ENCODE measurements at places on chromosomes 2 and 18.

- DNase-seq: no peak
Observed at GRCh38 chr2:28726177-28726576, 25.5 kb upstream of the PPP1CB start.

DNA sequence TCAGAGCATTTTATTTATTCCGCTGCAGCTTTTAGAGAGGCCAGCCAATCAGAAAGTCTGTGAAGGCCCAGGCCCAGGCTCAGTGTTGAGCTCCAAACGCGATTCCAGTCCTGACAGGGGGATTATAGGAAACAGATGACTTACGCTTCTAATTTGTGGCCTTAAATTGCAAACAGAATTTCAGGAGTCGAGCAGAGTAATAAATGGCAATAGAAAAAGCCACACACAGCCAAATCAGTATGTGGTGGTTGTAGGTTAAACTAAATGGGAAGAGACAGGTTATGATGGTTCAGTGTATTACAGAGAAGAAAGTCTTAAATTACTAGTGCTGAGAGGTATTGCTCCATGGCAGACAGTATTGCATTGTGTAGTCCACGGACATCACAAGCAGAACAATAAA is 131.0 kb upstream of the ZEB2 start:
- no peak for DNase-seq

DNA sequence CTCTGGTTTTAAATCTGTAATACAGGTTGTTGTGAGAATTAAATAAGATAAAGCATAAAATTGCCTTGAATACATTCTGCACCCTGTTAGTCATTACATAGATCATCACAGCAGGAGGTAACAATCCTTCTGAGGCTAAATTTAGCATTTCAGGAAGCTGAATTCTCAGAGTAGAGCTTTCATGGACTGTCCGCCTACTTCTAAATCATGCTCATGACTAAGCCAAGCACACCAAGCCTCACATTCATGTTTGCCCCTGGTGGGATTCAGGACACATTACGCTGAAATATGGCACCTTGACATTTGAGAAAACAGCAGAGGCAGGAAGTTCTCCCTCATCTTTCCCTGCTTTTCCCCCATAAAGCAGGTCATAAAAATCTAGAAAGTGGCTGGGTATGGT is 16.6 kb upstream of the PIK3C3 start:
- no peak for DNase-seq

DNA sequence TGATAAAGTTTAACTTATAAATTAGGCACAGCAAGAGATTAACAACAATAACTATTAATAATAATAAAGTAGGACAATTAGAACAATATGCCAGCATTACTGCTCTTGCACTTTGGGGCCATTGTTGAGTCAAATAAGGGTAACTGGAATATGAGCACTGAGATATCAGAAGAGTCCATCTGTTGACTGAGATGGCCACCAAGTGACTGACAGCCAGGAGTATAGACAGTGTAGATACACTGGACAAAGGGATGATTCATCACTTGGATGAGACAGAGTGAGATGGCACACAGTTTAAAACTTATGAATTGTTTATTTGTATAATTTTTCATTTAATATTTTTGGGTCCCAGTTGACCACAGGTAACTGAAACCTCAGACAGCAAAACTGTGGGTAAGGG is 20.0 kb downstream of the NAB1 start:
- no peak for DNase-seq

- DNase-seq: no peak
Observed at GRCh38 chr18:68083131-68083530, 566.6 kb upstream of the DSEL start.

DNA sequence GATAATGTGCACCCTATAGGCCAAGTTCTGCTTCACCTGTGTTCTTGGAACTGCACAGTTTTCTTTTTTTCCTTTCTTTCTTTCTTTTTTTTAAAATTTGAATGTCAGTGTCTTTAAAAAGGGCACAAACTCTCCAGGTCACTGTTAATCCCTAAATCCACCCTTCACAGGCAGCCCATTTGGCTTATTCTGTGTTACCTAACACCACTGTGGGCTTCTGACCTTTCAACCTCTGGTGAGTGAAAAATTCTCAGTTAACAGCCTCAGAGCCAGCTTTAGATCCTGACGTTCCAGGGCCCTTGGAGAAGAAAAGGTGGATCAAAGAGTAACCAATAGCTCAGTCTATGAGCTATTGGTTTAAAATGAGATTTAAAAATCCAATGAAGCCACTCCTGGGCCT is 6.8 kb upstream of the CETN1 start:
- no peak for DNase-seq

- no peak for DNase-seq
Observed at GRCh38 chr18:2237706-2238105, 333.6 kb downstream of the METTL4 start.

DNA sequence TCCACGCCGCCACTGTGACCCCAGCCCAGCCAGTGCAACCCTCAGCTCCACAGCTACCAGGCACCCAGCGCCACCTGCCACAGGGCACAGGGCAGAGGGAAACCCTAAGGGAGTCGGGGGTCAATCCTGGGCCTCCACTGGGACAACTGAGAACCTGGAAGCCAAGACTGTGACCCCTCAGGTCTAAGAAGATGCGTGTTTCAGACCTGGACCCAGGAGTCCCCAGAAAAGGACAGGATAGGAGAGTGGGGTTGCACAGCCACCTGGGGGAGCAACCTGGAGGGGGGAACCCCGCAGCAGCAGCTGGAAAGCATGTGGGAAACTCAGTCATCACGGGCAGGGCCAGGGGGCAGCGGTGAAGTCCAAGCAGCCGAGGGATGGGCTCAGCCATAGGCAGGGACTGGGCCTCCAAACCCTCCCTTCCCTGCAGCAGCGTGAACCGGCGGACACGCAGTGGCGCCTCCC is 4.1 kb downstream of the ESPNL start:
- no peak for DNase-seq

DNA sequence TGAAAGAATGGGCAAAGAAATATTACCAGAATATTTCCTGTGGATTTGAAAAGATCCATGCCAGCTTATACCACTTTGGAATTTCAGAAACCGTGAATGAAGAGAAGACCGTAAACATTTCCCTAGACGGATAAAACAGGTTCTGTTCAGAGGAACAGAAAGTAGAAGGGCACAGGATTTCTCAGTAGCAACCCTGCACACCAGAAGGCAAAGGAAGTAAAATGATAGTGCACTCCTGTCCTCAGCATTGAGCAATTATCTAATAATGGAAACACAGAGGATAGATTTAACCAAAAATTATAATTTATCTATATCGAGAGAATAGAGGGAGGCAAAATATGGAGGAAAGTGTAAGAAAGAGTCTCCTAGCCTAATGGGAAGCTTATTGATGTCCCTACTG is 87.0 kb upstream of the ITGA6 start:
- no peak for DNase-seq

- DNase-seq: no peak
Observed at GRCh38 chr2:205034034-205034433, 488.8 kb downstream of the PARD3B start.

DNA sequence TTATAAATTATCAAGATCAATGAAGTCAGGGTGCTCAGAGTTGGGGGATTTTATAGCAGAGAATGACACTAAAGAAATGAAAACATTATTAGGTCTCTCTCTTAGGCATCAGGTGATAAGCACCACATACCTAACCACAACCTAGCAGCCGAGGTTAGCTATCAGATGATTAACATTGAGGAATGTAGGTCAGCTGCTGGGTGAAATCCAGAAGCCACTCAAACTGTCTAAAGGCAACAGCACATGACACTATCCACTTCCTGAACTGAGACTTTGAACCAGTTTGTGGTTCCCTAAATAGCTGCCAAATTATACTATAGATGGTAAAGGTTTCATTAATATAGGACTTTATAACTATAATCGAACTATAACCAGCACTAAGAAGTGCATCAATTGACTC is 4.7 kb downstream of the EPG5 start:
- DNase-seq: no peak

GRCh38 chr2:70141902-70142589 is 48.8 kb downstream of the C2orf42 start:
- peak; percentile 61 for DNase-seq

DNA sequence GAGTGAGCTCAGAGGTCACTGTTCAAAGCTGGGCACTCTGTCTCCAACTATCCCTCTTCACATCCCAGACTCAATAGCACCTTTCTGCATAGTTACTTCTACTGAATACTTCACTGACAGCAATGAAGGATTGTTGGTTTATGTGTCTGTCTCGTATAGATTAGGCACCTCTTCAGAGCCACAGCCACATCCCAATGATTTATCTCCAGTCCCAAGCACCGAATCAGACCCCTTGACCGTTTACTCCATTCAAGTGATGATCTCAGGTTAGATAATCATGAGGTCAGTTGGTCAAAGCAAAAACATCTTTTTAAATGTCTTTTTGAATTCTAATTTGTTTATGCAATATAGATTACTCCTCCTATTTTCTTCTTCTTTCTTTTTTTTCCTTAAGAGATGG is 14.7 kb downstream of the NEDD4L start:
- no peak for DNase-seq

DNA sequence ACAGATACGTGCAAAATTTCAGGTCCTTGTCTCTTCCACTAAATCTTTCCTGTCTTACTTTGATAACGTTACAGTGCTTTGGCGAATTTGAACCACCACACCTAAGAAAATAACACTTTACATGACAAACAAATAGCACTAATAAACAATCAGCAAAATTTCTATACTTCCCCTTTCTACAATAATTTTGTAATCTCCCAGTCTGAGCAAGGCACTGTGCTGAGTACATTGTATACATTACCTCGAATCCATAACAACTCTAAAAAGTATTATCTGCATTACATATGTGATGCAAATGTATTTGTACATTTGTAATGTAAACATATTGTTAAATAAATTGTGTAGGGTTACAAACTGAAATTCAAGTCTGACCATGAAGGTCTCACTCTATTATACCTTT is 49.9 kb downstream of the RTN4 start:
- DNase-seq: no peak

GRCh38 chr2:85613717-85614515 is 2.0 kb upstream of the C2orf68 start:
- DNase-seq: no peak

DNA sequence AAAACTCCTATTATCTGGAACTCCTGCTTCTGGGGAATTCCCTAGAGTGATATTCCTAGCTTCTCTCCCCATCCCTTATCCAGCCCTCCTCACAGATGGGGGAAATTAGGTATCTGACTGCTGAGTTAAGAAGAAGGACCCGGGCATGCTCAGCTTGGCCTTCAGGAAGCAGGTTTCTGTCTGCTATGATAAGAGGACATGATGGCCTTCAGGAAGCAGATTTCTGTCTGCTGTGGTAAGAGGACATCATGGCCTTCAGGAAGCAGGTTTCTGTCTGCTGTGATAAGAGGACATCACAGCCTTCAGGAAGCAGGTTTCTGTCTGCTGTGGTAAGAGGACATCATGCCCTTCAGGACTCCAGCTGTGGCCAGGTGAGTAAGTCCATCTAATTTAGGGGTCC is 65.2 kb downstream of the PLEKHM3 start:
- no peak for DNase-seq

GRCh38 chr18:71995904-71996465 is 548.2 kb downstream of the CBLN2 start:
- no peak for DNase-seq

GRCh38 chr2:145040433-145040832 is 520.5 kb upstream of the ZEB2 start:
- DNase-seq: no peak

- DNase-seq: no peak
Observed at GRCh38 chr2:18406219-18406618, 154.2 kb downstream of the RDH14 start.

DNA sequence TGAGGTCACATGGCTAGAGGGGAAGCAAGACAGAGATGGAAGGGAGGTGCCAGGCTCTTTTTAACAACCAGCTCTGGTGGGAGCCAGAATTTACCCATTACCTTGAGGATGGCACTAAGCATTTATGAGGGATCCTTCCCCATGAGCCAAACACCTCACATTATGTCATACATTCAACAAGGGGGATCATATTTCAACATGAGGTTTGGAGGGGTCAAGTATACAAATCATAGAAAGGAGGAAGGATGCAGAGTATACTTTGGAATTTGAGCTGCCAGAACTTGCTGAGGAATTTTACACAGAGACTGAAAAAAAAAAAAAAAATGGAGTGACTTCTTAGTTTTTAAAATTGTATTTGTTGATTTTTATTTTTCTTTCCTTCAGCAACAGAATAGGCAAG is 891.4 kb downstream of the CCDC85A start:
- no peak for DNase-seq

GRCh38 chr2:199195927-199196502 is 261.7 kb downstream of the SATB2 start:
- DNase-seq: no peak

DNA sequence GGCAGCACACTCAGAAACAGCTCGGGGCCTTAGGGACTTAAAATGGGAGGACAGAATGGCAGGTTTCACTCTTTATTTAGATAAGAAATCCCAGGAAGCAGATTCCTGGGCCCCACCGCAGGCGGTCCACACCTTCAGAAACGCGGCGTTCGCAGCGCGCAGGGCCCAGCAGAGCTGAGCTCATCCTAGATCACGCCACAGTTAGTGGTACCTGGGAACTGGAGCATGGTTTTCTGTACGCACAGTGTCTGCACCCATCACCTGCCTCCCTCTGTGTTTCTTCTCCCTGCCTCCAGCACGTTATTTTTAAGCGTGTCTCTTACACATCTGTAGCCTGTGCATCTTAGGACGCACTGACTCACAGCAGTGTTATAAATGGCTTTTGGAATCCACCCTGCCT is 242.1 kb downstream of the ALPK2 start:
- DNase-seq: no peak

- no peak for DNase-seq
Observed at GRCh38 chr18:5429681-5430080, 114.1 kb downstream of the EPB41L3 start.

DNA sequence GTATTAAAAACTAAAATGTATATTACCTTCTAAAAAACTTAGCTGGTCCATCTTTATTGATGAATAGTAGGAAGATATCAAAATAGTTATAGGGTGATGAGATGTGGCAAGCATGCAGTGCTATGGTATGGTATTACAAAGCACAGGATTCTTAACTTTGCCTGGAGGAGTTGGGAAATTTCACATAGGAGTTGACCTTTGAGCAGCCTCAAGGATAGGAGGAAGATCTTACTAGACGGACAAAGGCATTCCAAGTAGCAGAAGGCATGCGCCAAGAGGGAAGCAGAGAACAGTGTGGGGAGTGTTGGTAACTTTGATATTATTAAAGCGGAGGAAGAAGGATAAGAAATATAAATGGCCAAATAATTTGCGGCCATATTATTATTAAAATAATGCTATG is 60.0 kb downstream of the TTC21B start:
- DNase-seq: no peak

DNA sequence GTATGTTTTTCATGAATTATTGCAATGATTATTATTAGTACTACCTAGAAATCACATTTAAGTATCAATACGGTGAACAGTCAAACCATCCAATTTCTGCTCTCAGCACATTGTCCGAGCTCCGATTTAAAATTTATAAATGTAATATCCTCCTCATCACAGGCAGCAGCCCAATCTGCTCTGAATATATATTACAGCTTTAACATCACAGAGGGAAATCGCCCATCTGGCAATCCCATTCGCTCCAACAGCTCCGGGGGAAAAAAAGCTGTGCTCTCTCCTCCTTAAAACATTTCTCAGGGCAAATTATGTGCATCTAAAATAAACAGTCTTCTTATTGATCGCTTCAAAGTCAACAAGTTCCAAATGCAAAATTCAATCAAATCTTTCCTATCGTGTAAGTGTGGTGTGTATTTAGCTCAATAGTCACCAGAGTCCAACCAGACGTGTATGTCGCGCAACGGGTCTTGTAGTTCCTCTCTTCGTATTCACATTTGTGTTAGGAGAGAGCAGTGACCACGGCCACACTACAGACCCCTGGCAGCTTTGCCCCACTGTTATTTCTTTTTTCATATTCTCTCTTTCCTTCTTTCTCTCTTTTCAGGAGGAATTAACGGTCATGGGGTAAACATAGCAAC is 2.4 kb downstream of the FIGN start:
- no peak for DNase-seq
